B cell (primary cell): ENCODE measurements at places on chromosomes 3 and 15. TPM values are rescaled to one million over a fixed set of nuclear protein-coding genes. Genes with fewer than 3 reads are reported as not detected.

Gene MB21D2
- polyA plus RNA-seq = 0.03 and 0.53 TPM in 2 replicates

Gene ARL8B
- 14.5 and 22.6 TPM in 2 replicates for polyA plus RNA-seq

Gene PLCB2
- polyA plus RNA-seq = 312 and 336 TPM in 2 replicates

Gene ROBO2
- not detected in 2 replicates for polyA plus RNA-seq

Gene PHC3
- polyA plus RNA-seq = 42.7 and 51.8 TPM in 2 replicates

Gene SMAD6
- polyA plus RNA-seq = 0.03 TPM in 2 replicates

Gene ZNF197
- polyA plus RNA-seq = 3.9 and 4.4 TPM in 2 replicates
